ENCODE measurements at places on chromosomes 1 and 21.

- no peaks in the 10 kb centered on the region for H3K36me3 ChIP-seq
- H3K27me3 ChIP-seq, result no peaks in the 10 kb centered on the region
- no peak for DNase-seq
- H3K4me1 ChIP-seq, result peaks cover 3% of the 10 kb centered on the region
- no peak overlapping the region for H3K27ac ChIP-seq
- H3K4me3 ChIP-seq, result no peak overlapping the region
Measured at GRCh38 chr1:224160171-224160682, 22.8 kb upstream of the DEGS1 start.

GRCh38 chr1:221689138-221689537, 52.8 kb downstream of the DUSP10 start:
- H3K36me3 ChIP-seq, result no peaks in the 10 kb centered on the region
- no peaks in the 10 kb centered on the region for H3K4me1 ChIP-seq
- H3K27me3 ChIP-seq, result no peaks in the 10 kb centered on the region
- no peak overlapping the region for H3K4me3 ChIP-seq
- no peak overlapping the region for H3K27ac ChIP-seq

DNA sequence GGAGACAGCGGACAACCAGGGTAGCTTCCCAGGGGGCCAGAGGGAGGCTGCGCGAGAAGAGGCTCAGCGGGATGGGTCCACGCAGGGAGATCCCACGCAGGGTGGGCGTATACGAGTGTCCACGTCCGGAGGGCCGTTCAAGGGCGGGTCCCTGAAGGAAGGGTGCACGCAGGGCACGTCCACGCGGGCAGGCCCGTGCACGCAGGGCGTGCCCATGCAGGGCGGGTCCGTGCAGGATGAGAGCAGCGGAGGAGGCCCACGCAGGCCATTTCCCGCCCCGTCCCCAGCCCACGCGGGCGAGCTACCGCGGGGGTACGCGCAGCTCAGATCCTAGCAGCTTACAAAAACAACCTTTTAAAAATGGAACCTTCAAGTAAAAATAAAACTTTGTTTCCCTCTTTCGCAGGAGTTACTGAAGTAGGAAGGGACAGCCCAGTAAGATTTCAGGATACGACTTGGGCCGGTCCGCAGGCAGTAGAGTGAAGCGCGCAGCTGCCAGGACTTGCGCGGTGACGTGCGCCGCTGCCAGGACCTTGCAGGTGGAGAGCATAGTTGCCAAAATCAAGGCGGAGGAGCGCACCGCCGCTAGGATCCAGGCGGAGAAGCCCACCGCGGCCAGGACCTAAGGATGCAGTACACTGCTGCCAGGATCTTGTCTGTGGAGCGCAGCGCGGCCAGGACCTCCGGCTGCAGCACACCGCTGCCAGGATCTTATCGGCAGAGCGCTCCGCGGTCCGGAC, 416 bp upstream of the RNF187 start:
- H3K27ac ChIP-seq, result no peak overlapping the region
- H3K4me3 ChIP-seq, result peak overlapping the region; percentile 63
- H3K27me3 ChIP-seq, result no peaks in the 10 kb centered on the region

GRCh38 chr1:109807822-109808680, 44.3 kb upstream of the EPS8L3 start:
- no peaks in the 10 kb centered on the region for H3K4me1 ChIP-seq
- no peaks in the 10 kb centered on the region for H3K27me3 ChIP-seq
- no peak overlapping the region for H3K4me3 ChIP-seq
- DNase-seq, result no peak

DNA sequence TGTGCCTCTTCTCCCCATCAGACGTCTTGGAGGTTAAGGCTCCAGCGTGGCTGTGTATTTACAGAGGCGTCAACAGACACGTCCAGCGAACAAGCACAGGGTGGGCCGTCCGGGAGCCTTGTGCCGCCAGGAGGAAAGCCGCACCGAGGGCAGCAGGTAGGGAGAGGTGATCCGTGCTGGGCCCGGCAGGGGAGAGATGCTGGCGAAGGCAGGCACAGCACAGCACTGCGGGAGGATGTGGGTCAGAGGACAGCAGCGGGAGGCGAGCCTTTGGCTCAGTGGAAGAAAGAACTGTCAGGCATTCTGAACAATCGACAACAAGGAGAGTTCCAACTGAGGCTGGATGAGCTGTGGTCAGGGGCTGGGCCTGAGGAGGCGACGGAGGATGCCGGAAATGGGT, 144.1 kb upstream of the TNR start:
- no peaks in the 10 kb centered on the region for H3K36me3 ChIP-seq
- no peaks in the 10 kb centered on the region for H3K4me1 ChIP-seq

- no peak overlapping the region for H3K27ac ChIP-seq
- H3K4me3 ChIP-seq, result no peak overlapping the region
- DNase-seq, result no peak
- H3K4me1 ChIP-seq, result no peaks in the 10 kb centered on the region
Measured at GRCh38 chr1:225697428-225697827, 44.5 kb upstream of the ENAH start.

DNA sequence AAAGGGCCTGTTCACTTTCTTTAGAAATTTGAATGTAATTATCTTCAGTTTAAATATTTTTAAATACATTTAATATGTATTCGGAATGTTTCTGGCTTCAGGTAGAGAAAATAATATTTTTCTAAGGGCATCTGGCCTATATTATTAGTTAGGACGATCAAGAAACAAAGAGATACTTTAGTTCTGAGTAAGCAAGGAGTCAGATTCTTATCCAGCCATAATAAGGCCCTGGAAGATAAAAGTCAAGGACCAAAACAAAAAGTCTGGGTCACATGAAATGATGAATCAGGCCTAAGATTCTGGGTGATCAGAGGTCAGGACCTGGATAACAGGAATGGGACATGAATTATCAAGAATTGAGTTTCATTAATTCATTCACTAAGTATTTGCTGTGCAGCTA, 6.3 kb downstream of the PHC2 start:
- no peak overlapping the region for H3K27ac ChIP-seq
- H3K27me3 ChIP-seq, result no peaks in the 10 kb centered on the region
- peaks cover 4% of the 10 kb centered on the region for H3K4me1 ChIP-seq
- H3K36me3 ChIP-seq, result no peaks in the 10 kb centered on the region

GRCh38 chr1:41323243-41323642, 38.0 kb upstream of the FOXO6 start:
- H3K4me1 ChIP-seq, result peaks cover 3% of the 10 kb centered on the region
- no peak for DNase-seq
- H3K4me3 ChIP-seq, result no peak overlapping the region
- no peaks in the 10 kb centered on the region for H3K27me3 ChIP-seq
- H3K27ac ChIP-seq, result no peak overlapping the region

GRCh38 chr1:57307392-57308170, 116.3 kb downstream of the DAB1 start:
- H3K36me3 ChIP-seq, result no peaks in the 10 kb centered on the region
- H3K4me3 ChIP-seq, result no peak overlapping the region
- DNase-seq, result peak; percentile 67
- H3K27me3 ChIP-seq, result no peaks in the 10 kb centered on the region
- H3K4me1 ChIP-seq, result no peaks in the 10 kb centered on the region

GRCh38 chr1:231841616-231842344, 215.2 kb downstream of the DISC1 start:
- H3K27me3 ChIP-seq, result no peaks in the 10 kb centered on the region
- H3K36me3 ChIP-seq, result no peaks in the 10 kb centered on the region
- H3K4me3 ChIP-seq, result no peak overlapping the region
- DNase-seq, result no peak
- no peaks in the 10 kb centered on the region for H3K4me1 ChIP-seq

- H3K27ac ChIP-seq, result no peak within 1 kb of the TSS
- no peaks in the 10 kb centered on the region for H3K27me3 ChIP-seq
- H3K4me1 ChIP-seq, result 0 out of 2 replicates have a peak, but pooled peaks cover 3% of the 10 kb centered on the region
Measured at GRCh38 chr1:43300378-43301094, at the start of gene TIE1. TIE1 (plus strand) TSS chr1:43300982; CDS start chr1:43301072, 90 bp downstream.

- DNase-seq, result no peak
- H3K4me3 ChIP-seq, result no peak overlapping the region
- H3K4me1 ChIP-seq, result no peaks in the 10 kb centered on the region
- H3K27me3 ChIP-seq, result no peaks in the 10 kb centered on the region
- no peak overlapping the region for H3K27ac ChIP-seq
Measured at GRCh38 chr1:53183095-53183990, 13.3 kb upstream of the CPT2 start.

DNA sequence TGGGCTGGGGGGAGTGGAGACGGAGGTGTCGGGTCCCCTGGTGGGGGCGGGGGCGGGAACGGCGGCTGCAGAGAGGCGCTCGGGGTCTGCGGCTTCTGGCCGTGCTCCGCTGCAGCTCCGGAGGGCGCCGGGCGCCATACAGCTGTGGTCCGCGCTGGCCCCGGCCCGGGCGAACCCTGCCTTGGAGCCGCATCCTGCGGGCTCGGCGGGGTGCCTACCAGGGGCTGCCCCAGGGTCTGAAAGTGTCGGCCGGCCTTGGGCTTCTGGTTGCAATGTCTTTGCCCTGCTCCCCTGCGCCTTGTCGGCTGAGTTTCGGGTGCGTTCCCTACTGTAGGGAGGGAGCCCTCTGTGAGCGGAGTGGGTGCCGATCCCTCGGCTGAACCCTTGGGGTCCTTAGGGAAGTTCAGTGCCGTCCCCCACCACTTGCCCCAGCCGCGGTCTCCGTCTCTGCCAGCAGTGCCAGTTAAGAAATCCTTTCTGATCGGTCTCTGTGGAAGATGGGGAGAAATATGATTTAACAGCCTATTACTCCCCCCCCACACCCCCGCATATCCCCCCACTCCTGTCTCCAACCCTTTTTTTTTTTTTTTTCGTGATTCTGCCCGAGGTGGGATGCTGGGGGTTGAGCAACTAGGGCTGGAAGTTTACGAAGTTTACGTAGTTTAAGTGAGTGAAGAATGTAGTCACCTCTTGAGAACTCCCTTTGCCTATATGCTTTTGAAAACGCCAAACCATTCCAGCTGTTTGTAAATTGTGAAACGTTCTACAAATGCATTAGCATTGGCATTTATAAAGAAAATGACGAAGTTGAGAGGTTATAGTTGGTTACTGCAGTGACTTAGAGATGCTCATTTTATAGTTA, 588 bp downstream of the NEXN start:
- no peaks in the 10 kb centered on the region for H3K36me3 ChIP-seq
- no peak overlapping the region for H3K27ac ChIP-seq
- H3K4me1 ChIP-seq, result no peaks in the 10 kb centered on the region
- no peaks in the 10 kb centered on the region for H3K27me3 ChIP-seq
- peak overlapping the region; percentile 70 for H3K4me3 ChIP-seq

- no peaks in the 10 kb centered on the region for H3K4me1 ChIP-seq
- no peak for DNase-seq
- H3K27ac ChIP-seq, result no peak overlapping the region
- no peak overlapping the region for H3K4me3 ChIP-seq
Measured at GRCh38 chr1:68185743-68186142, 46.6 kb downstream of the WLS start.

DNA sequence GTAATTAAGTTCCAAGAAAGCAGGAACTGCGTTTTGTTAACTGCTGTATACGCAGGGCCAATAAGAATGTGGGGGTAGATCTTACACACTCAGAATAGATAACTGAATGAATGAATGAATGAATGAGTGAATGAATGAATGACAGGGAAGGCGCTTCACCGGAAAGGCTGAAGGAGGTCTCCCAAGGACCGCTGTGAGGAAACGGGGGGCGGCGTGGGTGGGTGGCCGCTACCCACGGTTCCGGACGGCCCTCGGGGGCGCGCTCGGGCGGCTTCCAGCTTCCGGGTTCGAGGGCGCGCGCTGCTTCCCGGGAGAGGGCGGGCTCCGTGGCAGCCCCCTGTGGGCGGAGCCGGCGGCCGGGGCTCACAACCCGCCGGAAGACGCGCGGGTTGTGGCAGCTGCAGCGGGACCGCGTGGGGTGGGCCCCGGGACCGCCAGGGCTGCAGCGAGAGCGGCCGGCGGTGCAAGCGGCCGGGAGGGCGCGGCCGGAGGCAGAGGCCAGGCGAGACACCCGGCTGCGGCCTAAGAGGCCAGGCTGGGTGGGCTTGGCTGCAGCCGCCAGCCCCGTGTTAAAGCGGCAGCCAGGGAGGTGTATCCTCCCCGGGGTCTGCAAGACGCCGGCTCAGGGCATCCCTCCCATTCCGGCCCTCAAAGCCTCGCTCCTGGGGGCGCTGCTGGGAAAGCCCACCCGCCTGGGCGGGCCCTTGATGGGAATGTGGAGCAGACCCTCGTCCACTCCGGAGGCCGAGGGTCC, at the start of gene ZFP69:
ZFP69 (plus strand) TSS at position 367 of the 754 bp plus-strand sequence. CDS start 2,072 bp downstream, outside the sequence.
- peak within 1 kb of the TSS; percentile 96 for H3K4me3 ChIP-seq
- no peaks in the 10 kb centered on the region for H3K27me3 ChIP-seq
- no peaks in the 10 kb centered on the region for H3K4me1 ChIP-seq
- no peak for DNase-seq
- no peak within 1 kb of the TSS for H3K27ac ChIP-seq
- no peaks in the 10 kb centered on the region for H3K36me3 ChIP-seq

- H3K4me3 ChIP-seq, result no peak overlapping the region
- no peaks in the 10 kb centered on the region for H3K36me3 ChIP-seq
- H3K27ac ChIP-seq, result no peak overlapping the region
- H3K27me3 ChIP-seq, result no peaks in the 10 kb centered on the region
- no peak for DNase-seq
Measured at GRCh38 chr1:184299796-184300195, 87.0 kb upstream of the C1orf21 start.

DNA sequence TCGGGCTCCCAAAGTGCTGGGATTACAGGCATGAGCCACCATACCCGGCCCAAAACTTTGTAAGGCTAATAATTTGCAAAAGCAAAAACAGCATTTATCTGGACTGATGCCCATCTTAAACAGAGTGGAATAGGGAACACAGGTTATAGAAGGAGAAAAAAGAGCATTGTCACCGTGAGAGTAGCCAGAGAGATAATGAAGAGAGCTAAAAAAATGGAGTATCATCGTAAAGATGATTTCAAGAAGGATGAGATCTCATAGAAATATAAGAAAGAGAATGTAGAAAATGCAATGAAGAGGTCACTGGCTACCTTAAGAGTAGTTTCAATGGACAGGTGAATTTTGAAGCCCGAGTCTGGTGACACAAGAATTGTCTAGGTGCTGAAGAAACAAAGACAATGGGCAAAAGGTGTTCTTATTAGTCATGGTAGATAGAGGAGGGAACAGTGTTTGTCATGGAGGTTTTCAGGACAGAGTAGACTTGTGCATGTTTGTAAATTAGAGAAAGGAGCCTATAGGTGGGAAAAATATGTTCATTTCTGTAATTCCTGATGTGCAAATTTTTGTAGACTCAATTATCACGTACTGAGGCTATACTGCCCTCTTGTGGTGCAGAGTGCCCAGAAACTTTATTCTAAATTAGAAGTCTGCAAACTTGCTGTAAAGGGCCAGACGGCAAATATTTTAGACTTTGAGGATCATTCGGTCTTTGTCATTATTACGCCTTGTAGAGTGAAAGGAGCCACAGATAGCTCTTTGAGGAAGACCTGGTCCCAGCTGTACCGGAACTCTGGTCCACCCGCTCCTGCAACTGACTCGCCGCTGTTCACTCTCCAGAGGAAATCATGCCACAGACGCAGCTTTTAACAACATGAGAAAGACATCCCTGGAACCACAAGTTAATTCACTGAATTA, 8.1 kb upstream of the TMEM183A start:
- H3K27ac ChIP-seq, result no peak overlapping the region
- no peak overlapping the region for H3K4me3 ChIP-seq
- H3K27me3 ChIP-seq, result no peaks in the 10 kb centered on the region
- no peaks in the 10 kb centered on the region for H3K4me1 ChIP-seq
- DNase-seq, result peak; percentile 33
- no peaks in the 10 kb centered on the region for H3K36me3 ChIP-seq

Measured in iPS DF 6.9 (cell line).